ENCODE measurements at places on chromosomes 3 and 15.

DNA sequence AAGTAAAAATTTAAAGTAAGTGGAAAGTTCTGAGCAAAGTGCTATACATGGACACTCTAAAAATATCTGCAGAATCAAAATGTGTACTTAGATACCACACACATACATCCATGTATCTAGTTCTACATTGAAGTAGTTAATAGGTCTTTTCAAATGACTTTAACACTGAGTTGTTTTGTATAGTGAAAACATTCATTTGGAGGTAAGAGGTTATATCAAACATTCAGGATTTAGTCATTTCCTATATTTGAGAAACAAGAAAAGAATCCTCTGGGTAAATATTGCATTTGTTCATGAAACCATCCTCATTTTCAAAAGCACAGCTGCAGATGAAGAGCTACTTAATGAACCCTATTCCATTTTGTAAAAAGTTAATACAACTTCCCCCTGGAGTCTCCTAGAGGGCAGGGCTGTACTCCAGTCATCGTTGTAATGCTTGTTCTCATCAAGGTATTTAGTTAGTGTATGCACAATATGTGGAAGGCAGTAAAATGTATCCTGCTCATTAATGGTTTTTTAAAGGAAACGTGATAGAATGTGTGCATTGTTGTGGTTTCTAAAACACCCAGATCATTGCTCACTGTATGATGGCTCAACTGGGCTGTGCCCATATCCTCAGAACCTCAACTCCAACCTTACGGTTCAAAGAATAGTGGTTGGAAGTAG lies 26.2 kb downstream of the ARPP21 start:
- no peak for DNase-seq

DNA sequence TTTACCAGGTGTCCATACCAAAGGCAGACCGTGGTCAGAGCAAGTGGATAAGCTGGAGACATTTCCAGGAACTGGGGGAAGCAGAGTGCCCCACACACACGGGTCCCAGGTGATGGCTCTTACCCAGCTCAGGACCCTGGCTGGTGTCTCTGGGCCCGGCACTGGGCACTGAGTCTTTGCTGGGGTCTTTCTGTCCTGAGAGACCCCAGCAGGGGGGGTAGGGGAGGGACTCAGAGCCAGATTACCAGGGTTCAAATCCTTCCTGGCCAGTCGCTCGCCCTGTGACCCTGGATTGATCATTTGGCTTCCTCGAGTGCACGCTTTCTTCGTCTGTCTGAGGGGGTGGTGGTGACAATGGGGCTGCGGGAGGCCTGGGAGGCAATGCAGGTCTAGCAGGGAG lies 95.7 kb downstream of the PLXNA1 start:
- DNase-seq, result no peak

DNA sequence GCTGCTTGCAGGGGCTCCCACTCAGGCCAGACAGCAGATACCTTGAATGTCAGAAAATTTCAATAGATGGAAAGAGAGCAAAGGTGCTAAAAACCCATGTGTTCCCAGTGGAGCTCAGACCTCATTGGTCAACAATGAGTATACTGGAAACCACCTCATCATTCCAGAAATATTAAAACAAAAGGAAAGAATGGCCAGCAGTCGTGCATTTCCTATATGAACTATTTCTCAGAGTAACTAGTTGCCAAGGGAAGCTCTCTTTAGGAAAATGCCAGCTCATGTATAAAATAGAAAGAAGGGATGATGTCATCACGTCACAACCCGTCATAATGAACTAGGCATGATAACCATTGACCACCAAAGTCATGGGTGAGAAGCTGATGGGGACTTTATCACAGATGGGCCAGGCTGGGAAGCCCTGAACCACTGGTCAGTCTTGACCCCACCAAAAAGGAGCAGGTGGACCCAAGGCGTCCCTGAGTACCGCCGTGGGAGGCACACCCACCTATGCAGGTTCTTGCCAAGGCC lies 17.5 kb downstream of the DNAJB8 start:
- DNase-seq, result no peak

DNA sequence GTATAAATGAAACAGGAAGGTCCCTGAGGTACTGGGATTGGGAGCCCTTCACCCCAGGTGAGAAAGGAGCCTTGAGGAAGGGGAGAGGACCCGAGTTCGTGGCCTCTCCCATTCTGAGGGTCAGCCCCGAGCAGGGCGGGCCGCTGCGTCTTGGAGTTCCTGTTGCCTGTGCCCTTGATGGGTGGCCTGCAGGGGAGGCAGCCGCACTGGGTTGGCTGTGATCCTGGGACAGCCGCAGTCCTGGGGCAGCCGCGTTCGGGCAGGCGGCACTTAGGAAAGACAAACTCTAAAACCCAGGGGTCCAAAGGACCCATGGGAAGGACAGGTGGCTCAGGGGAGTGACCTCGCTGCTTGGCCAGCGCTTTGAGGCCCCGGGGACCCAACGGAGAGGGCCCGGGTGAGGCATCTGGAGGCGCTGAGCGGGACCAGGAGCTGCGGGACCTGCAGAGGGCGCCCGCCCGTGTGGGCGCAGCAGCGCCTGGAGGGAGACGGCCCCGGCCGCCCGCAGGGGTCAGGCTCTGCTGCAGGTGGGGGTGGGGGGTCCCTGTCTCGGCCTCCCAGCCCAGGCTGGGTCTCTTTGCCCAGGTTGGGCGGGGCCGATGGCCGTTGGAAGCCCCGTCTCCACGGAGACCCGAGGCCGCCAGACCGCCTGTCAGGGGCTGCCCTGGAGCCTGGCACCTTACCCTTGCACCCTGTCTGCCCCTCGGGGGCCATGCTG lies 65.1 kb downstream of the HMCES start:
- DNase-seq, result no peak

DNA sequence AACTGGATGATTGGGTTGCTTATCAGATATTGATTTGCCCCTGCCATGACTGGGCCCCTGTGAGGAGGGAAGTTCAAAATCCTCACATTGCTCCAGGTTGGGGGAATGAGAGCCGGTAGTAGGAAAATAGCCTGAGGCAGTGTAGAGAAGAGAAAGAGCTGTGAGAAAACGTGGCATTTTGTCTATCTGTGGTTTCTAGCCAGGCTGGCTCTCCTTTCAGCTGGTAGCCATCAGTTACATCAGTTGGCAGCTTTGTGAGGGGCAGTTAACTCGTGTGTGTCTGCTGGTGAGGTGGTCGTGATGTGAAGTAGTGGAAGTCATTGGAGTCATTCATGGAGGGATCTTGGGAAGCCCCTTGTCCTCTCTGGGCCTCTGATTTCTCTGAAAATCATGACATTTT lies 5.2 kb downstream of the ESYT3 start:
- DNase-seq, result no peak

- DNase-seq, result no peak
Observed at GRCh38 chr3:42844412-42844713, 31.3 kb downstream of the CYP8B1 start.

DNA sequence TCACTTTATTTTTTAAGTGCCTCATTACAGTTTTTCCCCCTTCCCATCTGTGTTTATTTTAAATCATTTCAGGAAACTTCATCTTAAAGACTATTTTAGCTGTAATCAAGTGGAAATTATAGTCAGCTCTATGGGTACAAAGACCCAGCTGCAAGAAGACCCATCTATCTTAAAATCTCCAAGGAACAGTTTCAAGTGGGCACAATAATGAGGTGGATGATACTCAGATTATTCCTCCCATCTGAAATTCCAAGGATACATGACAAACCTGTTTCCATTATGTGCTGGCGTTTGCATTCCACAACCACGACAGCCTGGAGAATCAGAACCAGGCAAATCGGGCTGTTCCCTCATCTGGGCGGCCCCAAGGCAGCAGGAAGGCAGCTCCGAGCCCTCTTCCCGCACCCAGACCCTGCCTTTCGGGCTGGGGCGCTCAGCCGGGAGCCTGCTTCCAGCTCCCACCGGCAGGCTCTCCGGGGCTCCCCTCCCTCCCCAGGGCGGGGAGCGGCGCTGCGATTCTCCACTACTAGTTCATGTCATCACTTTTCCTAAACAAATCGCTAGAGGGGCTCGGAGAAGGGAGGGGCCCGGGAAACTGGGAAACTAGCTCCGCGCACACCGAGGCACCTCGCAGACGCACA lies at the start of gene MGLL:
Gene MGLL (minus strand): TSS at position 475 of the 641 bp plus-strand sequence. CDS start 197 bp downstream, at position 278.
- DNase-seq, result no peak

GRCh38 chr3:121167374-121168139 lies 259.6 kb downstream of the STXBP5L start:
- no peak for DNase-seq

DNA sequence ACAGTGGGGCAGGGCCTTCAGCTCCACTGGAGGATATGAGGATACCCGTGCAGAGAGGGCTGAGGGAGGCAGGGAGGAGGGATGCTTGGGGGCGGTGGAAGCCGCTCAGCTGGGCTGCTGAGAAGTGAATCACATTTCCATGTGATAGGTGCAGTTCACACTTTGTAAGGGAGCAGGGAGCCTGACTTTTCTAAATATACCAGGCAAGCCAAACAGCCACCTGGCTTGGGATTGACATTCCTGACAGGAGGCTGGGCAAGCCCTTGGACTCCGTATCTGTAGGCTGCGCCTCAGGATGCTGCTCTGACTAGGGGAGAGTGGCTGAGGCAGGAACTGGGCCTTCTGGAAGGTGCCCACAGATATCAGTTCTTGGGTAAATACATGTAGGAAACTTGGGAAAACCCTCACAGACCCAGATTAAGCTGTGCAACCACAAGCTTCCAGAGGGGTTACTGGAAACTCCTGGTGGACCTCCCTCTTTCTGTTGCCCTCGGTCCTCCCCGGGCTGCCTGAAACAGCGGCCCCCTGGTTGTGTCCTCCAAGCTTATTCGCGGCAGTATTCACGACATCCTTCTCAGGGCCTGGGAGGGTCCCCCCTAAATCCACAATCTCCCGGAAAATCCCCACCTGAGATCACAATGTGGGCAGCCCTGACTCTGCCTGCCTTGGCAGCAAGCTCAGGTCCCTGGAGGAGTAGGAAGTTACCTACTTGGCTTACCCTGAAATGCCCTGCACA lies 33.0 kb upstream of the ADCY5 start:
- DNase-seq, result no peak

- DNase-seq, result no peak
Observed at GRCh38 chr3:47002171-47003055, 22.9 kb downstream of the NBEAL2 start.

DNA sequence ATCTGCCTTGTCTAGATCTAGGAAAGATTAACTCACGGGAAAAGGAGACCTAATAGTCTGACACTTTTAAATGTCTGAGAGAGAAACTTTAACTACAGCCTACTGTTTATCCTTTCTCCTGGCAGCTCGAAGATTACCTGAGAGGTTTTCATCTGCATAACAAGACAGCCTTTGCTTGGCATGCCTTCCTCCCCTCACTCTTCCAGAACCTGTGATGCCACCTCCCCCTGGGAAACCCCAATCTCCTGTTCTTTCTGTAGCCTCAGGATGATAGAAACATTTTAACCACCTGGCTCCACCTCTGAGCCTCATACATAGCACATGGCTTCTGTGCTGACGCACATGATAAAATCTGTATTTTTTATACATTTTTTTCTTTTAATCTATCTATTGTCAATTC lies 420.8 kb downstream of the CNTN6 start:
- no peak for DNase-seq

- no peak for DNase-seq
Observed at GRCh38 chr3:43290956-43291355, 4.6 kb downstream of the SNRK start.

DNA sequence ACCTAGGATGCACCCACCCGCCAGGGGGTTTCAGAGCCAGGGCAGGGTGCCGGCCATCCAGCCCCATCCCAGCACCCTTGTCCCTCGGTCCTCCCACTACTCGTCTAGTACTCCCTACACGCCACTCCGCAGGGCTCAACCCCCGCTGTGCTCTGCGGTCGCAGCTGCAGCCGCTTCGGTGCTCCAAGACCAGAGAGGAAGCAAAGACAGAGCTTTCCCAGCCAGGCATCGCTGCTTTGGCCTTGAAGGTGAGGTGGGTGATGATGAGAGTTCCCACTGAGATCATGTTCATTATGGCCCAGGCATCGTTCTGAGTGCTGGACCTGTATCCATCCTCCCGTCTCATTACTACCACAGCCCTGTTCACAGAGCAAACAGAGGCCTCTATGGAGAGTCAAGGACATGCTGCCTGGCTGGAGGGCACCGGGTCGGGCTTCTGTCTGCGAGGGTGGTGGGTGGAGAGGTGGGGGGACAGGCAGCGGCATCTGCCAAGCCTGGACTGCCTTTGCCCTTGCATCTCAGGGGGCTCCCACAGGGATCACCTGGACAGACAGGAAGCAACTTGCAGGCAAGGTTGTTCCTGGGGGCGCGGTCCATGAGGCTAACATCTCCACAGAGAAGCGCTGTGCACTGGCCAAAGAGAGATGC lies 66.9 kb downstream of the KLF13 start:
- no peak for DNase-seq

DNA sequence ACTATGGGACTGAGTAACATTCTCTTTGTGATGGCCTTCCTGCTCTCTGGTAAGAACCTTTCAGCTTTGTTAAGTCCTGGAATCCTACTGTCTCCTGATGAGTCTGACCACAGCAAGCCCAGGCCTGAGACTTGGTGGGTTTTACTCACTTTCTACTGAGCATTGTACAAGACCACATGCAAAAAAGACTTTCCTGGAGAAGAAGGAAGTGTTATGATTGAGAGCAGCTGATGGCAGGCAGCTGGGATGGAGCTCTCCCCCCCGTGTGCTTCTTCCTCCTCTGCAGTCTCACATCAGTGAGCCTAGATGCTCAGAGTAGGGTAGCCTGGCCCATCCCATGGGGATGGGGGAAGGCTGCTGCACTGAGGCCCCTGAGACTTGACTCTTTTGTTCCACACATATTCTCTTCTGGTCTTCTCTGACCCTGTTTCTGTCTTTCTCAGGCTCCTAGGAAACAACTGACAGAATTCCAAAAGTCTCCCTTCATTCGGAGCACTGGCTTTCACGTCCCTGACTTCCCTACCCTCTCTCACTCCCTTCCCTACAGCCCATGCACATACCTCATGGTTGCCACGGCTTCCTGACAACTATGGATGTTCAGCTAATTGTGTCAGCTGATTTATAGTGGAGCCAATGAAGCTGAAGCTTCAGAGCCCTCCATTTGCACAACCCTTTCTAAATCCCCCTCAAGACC lies 36.6 kb downstream of the CD86 start:
- DNase-seq, result no peak

- no peak for DNase-seq
Observed at GRCh38 chr3:106277731-106278130, 408.9 kb upstream of the CBLB start.

DNA sequence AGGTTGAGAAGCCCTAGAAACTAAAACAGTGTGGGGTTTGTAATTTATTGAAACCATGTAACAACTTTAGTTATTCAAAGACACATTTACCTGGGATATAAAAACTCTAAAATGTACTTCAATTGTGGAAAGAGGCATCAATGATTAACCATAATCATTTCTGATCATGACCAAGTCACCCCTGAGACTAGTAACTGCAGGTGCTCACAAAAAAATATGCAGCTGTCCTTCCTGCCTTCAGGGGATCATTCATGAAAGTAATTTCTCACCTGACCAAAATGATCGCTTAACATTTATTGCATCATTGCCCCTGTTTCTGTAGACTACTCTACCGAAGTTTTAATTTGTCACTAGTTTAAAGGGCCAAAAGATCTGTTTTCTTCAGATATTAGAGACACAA lies 9.0 kb downstream of the ACP3 start:
- no peak for DNase-seq
